ENCODE measurements at places on chromosomes 12 and 14. TPM values are rescaled to one million over a fixed set of nuclear protein-coding genes. Genes with fewer than 3 reads are reported as not detected.

Gene NIN
- 45.9 TPM for total RNA-seq

DNA sequence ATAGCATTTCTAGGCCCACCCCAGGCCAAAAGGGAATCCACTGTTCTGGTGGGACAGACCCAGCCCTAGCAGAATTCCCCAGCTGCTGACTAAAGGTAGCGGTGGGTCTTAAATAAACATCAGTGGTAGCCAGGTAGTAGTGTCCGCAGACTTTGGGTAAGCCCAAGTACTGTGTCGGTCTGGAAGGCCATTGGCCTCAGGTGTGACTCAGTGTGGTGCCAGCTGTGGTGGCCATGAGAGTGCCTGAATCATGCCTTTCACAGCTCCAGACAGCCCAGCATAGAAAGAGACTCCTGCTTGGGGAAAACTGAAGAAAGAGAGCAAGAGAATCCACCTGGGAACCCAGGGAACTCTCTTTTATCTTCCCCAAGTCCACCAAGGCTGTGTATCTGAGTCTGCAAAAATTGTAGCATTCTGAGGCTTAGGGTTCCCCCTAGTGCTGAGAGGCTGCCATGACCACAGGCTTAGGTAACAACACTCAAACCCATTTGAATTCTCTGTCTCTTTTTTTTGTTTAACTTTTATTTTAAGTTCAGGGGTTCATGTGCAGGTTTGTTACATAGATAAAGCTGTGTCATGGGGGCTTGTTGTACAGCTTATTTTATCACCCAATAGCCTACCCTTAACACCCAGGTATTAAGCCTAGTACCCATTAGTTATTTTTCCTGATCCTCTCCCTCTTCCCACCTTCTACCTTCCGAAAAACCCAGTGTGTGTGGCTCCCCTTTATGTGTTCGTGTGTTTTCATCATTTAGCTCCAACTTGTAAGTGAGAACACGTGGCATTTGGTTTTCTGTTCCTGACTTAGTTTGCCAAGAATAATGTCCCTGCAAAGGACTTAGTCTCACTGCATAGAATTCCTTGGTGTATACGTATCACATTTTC, 16.7 kb upstream of the CD163L1 start:
- no peak for DNase-seq

Gene GARIN6
- not detected for total RNA-seq

DNA sequence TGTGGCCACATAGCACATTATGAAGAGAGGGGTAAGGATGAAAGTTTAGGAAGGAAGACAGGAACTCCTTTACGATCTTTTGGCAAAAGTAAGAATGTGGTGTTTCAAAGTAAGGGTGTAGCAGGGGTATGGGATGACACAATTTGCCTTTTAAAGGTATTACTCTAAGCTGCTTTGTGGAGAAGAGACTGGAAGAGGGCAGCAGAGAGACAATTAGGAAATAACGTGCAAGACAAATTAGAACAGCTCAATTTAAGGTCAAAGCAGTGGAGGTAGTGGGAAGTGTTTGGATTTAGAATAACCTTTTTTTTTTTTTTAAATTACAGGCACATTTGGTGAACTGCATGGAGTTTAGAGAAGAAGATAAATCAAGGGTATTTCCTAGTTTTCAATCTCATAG, 342.6 kb downstream of the NOVA1 start:
- DNase-seq: no peak

- no peak for DNase-seq
These were observed 21.5 kb downstream of the DYRK2 start for GRCh38 chr12:67669934-67670631.

Gene GLIPR1L2
- total RNA-seq: 0.65 TPM

Gene NR4A1
- 567 TPM for total RNA-seq

DNA sequence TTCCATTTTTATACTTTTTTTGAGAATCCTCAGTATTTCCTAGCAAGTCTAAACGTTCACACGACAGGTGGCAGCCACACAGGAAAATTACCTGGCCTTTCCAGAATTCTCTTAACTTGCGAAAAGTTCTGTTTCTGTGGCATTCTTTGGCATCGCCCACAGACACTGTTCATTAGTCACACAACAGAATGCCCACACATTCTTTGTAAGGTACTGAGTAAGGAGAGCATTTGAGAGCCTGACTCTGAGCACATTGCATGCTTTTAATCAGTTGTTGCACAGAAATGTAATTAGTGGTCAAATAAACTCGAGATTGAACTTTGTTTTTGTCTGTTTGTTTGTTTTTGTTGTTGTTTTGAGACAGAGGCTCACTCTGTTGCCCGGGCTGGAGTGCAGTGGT, 52.4 kb downstream of the LMNTD1 start:
- DNase-seq: no peak

GRCh38 chr12:29863665-29864064, 79.9 kb upstream of the TMTC1 start:
- DNase-seq: no peak

GRCh38 chr12:54415221-54415929, 3.7 kb downstream of the ITGA5 start:
- peak; percentile 66 for DNase-seq

Gene KDM2B
- total RNA-seq: 15.6 TPM

Gene GPX2
- not detected for total RNA-seq

Gene INTS13
- total RNA-seq: 15.1 TPM

Gene PRICKLE1
- 30.5 TPM for total RNA-seq

DNA sequence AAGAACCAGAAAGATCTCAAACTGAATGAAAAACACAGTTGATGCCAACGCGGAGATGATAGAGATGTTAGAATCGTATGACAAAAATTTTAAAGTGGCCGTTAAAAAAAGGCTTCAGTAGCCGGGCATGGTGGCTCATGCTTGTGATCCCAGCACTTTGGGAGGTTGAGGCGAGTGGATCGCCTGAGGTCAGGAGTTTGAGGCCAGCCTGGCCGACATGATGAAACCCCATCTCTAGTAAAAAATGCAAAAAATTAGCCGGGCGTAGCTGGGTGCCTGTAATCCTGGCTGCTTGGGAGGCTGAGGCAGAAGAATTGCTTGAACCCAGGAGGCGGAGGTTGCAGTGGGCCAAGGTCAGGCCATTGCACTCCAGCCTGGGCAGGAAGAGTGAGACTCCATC, 5.4 kb upstream of the ACVRL1 start:
- peak; percentile 40 for DNase-seq

DNA sequence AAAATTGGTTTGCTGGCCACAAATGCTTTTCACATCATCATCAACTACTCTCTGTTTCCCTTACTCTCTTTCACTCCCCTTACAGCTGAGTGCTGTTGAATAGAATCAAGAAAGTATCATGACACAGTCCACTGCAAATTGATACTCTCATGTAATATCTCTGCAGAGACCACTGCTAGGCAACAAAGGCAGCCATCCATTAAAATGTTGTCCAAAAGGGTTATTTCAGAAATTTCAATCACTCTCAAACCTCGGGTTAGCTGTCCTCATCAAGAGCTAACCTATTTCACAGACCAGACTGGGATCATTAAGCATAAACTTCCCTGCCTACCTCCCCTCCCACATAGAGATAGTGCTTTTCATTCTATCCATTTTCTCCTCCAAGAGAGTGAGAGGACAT, 186.7 kb downstream of the PLCZ1 start:
- no peak for DNase-seq

Gene CD4
- 36.0 TPM for total RNA-seq

DNA sequence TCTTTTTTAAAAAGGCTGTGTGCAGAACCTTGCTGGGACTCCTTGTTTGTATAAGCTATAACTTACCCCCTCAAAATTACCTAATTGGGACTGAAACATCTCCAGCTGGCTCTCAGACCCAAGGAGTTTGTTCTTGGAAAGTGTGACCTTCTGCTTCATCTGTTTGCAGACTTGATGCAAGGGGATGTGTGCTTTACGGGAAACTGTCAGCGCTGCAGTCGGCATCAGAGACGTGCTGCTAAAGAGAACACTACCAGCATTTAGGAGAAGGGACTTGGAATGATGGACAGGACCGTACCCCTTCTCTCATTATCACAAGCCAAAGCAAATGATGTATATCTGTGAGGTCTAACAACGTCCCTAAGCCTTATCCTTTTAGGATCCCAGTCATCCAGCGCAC, 174.2 kb upstream of the PARP11 start:
- no peak for DNase-seq

Gene OR6C2
- not detected for total RNA-seq

Gene TOMM20L
- total RNA-seq: not detected

Data from posterior vena cava (tissue), 2 donors.